ENCODE measurements at places on chromosomes 13 and 19.

- DNase-seq = no peak
Measured at GRCh38 chr19:45809643-45810159, 5.4 kb downstream of the RSPH6A start.

GRCh38 chr19:43316591-43317319 lies 36.7 kb upstream of the CD177 start:
- no peak for DNase-seq

- no peak for DNase-seq
Measured at GRCh38 chr13:79403113-79403512, 2.9 kb downstream of the RBM26 start.

DNA sequence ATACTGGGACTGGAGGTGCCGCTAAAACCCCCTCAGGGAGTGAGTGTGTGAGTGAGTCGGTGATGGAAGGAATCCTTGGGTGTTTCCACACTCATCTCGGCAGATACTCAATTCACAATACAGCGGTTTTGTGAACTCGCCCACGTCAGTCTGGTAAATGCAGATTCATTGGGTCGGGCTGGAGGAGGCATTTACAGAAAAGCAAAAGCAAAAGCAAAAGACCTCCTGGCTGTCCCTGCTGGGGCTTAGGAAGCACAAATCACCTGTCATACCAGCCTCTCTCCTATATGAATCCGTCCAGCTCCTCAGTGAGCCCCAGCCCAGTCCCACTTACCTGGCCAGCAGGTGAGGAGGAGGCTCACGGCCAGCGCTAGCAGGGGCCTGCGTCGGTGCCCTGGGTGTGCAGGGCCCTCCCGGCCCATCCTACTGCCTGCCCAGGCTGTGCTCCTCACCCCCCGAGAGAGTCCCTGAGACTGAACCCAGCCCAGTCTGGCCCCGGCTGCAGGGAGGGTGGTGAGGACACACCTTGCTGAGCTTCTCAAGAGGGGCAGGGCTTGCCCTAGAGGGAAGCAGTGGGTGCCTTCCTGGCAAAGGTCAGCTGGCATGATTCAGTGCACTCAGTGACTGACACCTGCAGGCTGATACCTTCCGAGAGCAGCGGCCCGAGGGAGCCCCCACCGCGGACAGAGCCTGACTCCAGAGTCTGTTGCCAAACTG lies at the start of gene MUC16:
Gene MUC16, minus strand, starts transcription at position 475 of the 717 bp plus-strand sequence.
- DNase-seq = no peak

- DNase-seq = no peak
Measured at GRCh38 chr13:21443171-21443570, 15.9 kb downstream of the ZDHHC20 start.

DNA sequence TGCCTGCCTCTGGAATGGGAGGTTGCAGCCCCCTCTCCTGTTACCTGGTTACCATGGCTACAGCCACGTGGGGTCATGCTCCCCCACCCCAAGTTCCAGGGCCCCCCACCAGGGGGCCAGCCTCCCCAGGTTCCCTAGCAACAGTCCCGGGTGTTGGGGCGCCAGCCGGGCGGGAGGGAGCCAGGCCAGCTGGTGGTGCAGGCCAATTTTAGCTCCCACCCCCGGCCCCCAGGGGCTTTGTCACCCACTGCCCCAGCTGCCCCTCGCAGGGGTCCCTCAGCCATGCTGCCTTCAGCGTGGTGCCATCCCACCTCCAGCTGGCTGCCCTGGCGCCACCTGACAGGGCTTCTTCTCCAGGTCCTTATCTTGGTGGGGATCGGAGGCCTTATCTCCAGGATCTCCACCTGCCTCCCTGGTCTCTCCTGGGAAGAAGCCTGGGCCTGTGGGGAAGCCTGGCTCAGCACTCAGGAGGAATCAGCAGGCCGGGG lies 3.0 kb downstream of the MARK4 start:
- DNase-seq = no peak

GRCh38 chr13:78241278-78241919 lies 322.8 kb upstream of the EDNRB start:
- no peak for DNase-seq

DNA sequence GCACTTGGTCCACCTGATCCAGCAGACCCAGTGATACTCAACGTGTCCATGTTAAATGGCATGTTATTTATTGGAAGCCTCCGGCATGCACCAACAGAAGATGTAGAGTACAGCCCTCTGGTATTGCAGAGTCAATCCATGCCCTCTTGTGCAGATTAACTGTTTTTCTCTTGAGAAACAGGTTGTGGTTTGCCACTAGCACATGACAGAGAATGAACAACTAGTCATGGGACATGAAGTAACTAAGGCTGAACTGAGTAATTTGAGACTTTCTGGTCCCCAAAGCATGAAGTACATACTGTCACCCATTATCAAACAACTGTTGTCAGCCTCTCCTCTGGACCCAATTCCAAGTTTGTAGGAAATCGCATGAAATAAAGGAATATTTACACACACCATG lies 3.2 kb downstream of the ZNF562 start:
- DNase-seq = no peak

DNA sequence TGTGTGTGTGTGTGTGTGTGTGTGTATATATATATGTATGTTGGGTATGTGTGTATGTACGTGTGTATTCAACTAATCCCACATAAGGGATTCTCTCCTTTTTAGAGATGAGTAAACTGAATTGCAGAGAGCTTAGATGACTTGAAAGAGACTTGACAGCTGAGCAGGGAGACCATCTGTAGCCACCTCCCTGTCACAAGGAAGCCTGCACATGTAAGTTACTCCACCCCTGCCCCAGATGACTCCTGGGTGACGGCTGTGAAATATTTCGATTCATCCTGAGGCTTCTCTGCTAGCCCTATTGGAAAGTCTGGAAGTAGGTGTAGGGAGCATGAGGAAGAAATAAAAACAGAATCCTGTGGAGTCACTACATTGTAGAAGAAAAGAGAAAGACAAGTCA lies 480.4 kb downstream of the FOXO1 start:
- no peak for DNase-seq

- no peak for DNase-seq
Measured at GRCh38 chr13:69980799-69981198, 126.8 kb upstream of the ATXN8OS start.

- no peak for DNase-seq
Measured at GRCh38 chr13:94063096-94063495, 416.4 kb downstream of the DCT start.

DNA sequence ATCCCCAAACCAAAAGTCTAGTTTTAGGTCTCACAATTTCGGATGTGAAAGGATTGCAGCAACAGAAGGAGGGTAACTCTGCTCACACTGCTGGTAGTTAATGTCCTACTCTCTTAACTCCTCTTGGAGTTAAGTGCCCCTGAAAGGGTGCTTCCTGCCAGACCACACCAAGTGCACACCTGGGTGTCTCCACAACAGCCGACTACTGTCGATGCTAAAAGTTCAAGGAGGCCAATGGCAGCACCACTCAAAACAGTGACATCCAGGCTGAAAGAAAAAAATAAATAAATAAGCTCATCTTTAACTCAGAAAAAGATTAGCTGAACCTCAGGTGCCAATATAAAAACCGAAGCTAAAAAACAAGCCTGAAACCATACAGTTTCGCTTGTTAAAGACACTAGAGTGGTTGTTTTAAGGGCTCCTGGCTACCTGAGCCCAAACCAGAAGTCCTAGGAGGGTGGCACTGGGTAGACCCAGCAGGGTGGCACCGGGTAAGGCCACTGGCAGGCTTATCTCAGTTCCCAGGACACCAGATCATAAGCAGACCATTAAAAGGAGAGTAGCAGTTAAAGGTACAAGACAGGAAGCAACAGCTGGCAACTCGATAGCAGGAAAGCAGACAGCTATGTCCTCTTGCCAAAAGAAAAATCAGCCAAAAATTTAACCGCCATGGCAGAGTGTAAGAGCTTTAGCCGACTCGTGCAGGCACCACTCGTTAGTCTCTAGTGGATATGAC lies 39.3 kb downstream of the BRD4 start:
- peak; percentile 17 for DNase-seq

- DNase-seq = no peak
Measured at GRCh38 chr19:55353356-55353802, 1.1 kb downstream of the COX6B2 start.

DNA sequence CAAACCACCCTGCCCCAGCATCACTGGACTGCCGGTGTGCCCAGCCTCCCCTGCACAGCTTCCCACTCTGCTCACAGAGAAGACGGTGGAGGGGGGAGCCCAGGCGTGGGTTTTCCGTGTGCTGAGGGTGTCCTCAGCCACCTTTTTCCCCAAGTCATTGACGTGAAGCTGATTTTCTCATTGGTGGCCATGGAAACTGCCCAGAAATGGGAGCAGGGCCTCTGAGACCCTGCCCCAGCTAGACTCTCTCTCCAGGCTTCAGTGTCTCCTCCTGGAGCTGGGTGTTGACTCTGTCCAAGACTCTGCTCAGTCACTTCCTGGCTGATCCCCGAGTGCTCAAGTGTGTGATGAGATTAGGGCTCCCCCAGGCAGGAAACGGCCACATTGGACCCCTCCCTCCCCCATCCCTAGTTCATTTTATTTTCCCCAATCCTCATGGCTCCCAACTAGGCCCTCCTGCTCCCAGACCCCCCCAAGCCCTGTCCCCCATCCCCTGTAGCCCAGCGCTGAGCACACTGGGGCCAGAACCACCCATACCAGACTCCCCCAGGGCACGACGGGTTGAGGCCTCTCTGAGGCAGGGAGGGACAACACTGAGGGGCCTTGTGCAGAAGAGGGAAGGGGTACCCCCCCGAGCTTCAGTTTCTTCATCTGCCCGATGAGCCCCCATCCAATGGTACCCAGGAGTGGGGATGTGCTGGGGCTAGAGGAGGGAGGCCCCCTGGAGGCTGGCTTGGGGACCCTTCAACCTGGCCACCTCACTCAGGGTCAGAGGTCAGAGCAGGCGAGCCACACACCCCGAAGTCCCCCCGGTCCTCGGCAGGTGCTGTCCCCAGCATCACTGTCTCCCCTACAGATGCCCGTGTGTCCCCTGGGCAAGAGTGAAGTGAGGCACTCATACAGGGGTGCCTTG lies 1.2 kb upstream of the F2RL3 start:
- DNase-seq = no peak

DNA sequence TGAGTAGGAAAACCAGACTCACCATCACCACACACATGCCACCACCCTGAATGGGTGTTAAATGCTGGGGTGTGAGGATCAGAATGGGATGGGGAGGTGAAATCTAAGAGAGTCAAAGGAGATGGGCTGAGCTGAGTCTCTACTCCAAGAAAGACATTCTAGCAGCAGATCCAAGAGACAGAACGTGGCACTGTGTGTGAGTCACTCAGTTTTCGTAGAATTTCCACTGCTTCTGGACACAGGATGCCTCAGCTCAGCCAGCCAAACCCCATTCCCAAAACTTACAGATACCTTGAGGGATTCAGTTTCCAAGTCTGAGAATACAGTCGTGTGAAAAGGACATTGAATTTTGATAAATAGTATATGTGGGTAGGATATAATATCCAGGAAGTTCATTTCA lies 7.3 kb upstream of the CYP2A7 start:
- no peak for DNase-seq

GRCh38 chr13:87129602-87130300 lies 541.4 kb upstream of the SLITRK5 start:
- no peak for DNase-seq

- DNase-seq = no peak
Measured at GRCh38 chr19:32868206-32868950, 1.2 kb downstream of the SLC7A9 start.

- DNase-seq = no peak
Measured at GRCh38 chr13:60230593-60230992, 66.9 kb upstream of the DIAPH3 start.

Data from NCI-H446 treated with DMSO at 0.1 percent for 48 hours (cell line).